ENCODE measurements at places on chromosomes 7 and 10.

DNA sequence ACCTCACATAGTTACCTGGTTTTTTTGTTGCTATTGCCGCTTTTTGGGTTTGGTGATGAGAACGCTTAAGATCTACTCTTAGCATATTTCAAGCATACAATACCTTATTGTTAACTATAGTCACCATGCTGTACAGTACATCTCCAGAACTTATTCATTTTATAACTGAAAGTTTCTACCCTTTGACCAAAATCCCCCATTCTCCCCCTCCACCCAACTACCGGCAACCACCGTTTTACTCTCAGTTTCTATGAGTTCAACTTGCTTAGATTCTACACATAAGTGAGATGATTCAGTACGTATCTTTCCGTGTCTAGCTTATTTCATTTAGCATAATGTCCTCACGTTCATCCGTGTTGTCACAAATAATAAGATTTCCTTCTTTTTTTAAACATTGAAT, 86.7 kb upstream of the IL6 start:
- DNase-seq, result no peak

DNA sequence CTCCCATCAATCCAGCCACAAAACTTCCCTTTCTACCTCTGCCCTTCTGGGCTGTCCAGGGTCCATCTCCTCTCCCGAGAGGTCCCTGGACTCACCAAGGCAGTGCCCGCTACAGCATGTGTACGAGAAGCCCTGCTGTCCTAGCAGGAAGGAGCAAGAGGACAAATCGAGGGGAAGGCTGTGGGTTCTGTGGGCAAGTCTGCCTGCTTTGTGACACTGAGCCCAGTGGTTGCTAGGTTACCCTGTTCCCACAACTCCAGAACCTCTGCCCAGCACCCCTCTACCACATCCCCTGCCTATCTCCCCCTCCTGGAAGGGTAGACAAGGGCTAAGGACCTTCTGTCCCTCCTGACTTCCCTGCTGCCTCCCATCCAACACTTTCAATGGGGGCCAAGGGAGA, at the start of gene TBATA:
TSS of gene TBATA (minus strand) at position 188 of the 400 bp plus-strand sequence. CDS start 1,998 bp downstream, outside the sequence.
- DNase-seq, result no peak

GRCh38 chr7:155797262-155798250, 14.7 kb downstream of the SHH start:
- no peak for DNase-seq

- DNase-seq, result no peak
These were observed 150.5 kb downstream of the PLXDC2 start for GRCh38 chr10:19966751-19967150.

- no peak for DNase-seq
These were observed 17.3 kb downstream of the MYOF start for GRCh38 chr10:93464776-93465388.

Data from NCI-H1105 (cell line).